Right renal pelvis (tissue), 4 donors: ENCODE measurements at places on chromosomes 11 and 22.

GRCh38 chr11:45909594-45910475 lies 2.8 kb upstream of the FREY1 start:
- DNase-seq, result no peak

DNA sequence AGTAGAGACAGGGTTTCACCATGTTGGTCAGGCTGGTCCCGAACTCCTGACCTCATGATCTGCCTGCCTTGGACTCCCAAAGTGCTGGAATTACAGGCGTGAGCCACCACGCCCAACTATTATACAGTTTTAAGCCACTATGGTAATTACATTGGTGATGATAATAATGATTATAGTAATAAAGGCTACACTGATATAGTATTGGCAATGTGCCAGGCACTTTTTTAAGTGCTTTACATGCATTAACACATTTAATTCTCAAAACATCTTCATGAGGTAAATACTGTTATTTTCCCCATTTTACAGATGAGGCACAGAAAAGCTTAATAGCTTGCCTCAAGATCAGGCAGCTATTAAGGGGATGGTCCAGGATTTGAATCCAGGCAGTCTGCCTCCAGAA lies 222.5 kb downstream of the SOX6 start:
- no peak for DNase-seq

GRCh38 chr11:77677138-77677537 lies 39.5 kb upstream of the CLNS1A start:
- no peak for DNase-seq

DNA sequence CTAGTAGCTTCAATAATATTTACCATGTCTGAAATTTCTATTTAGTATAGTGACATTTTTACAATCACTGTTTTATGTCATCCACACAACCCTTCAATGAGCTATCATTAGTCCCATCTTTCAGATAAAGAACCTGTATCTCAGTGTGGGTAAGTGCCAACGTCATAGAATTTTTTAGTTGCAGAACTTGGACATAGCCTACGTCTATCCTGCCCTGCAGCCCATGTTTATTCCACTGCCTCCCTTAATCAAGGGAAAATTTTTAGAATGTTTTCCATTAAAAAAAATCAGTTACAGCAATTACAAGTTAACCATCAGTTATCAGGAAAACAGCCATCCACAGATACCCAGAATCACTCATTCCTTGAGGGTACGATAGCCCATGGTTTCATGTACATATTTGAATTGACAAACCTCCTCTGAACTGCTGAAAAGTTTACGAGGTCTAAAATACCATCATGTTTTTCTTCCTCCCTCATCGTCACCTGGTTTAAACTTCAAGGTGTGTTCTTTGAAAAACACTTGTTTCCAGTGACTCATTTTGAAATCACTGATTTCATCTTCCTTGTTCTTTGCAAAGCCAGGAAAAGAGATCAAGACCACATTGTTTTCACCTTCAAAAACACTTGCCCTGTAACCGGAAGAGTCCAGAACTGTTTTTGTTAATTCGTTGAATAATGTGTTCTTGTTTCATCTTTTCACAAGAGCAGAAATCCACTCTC lies 100.9 kb downstream of the FAM76B start:
- DNase-seq, result no peak

GRCh38 chr11:11586465-11586864 lies 35.3 kb downstream of the GALNT18 start:
- no peak for DNase-seq

- DNase-seq, result no peak
Observed at GRCh38 chr11:64752175-64752970, 7.4 kb downstream of the PYGM start.

GRCh38 chr11:80320226-80320625 lies 879.4 kb upstream of the TENM4 start:
- DNase-seq, result no peak

DNA sequence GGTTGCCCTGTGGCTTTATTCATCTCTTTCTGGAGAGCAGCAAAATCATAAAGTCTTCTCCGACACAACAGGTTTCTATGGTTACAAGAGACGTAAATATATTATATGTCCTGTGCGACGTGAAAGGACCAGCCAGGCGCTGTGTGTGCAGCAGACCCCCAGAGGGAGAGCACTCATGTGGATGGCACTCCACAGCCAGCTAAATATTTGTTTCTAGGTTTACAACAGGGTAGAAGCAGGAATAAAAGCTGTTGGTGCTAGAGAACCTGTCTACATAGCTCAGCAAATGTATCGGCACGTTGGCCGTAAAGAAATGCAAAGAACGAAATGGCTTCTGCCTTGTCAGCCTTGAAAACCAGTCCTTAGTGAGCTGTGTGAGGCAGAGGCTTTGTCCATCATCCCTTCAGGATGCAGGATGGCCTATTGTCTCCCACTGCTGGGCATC lies 133.8 kb upstream of the PITPNB start:
- no peak for DNase-seq

GRCh38 chr11:50192743-50193142 lies 160.1 kb downstream of the OR4C45 start:
- no peak for DNase-seq

DNA sequence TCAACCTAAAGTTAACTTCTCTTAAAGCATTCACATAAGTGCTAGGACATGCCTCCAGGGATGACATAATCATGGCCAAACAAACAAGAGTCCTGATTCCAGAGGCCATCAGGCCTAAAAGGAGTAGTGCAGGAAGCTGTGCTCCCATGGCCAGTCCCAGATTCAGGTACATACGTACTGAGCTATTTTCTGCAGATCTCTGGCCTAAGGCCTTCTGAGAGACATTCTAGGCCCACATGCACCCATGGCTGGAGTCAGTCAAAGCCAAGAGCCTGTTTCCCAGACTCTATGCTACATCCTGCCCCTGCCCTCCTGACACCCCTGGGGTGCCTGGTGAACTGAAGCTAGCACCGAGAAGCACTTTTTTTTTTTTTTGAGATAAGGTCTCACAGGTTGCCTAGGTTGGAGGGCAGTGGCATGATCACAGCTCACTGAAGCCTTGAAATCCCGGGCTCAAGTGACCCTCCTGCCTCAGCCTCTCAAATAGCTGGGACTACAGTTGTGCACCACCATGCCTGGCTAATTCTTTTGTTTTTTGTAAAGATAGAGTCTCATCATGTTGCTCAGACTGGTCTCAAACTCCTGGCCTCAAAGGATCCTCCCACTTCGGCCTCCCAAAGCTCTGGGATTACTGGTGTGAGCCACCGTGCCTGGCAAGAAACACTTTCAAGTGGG lies 553 bp downstream of the CD3D start:
- DNase-seq, result no peak

DNA sequence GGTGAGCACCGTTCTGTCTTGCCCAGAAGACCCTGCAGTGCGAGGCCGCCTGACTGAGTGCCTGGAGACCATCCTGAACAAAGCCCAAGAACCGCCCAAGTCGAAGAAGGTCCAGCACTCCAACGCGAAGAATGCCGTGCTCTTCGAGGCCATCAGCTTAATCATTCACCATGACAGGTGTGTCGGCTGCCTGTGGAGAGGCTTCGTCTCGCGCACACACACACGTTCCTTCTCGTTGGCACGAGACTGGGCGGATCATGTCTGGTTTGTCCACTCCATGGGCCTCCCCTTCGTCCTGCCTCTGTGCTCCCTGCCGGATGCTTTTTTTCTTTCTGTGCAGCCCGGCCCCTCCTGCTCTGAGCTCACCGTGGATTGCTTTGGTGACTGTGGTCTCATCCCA lies 51.1 kb downstream of the MUC6 start:
- DNase-seq, result peak; percentile 39

DNA sequence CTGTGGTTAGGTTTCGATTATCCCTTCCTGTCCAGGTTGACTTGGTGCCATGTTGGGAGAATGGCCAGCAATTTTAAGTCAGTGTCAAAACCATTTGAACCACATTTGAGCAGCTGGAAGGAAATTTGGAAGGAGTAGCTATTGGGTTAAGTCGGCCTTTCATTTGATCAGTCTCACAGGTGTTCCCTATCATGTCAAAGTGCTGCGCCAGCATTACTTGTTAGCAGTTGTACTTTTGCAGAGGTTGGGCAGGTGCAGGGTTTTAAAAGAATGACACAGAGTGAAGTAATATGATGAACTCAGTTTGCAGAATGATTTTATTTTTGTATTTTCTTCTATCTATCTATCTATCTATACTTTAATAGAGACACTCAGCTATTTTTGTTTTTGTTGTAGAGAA lies 6.4 kb upstream of the TYMP start:
- no peak for DNase-seq

- DNase-seq, result no peak
Observed at GRCh38 chr22:45946805-45947600, 30.0 kb downstream of the WNT7B start.
